ENCODE measurements at places on chromosomes 1 and 21. TPM values are rescaled to one million over a fixed set of nuclear protein-coding genes. Genes with fewer than 3 reads are reported as not detected.

AMY2B gene
- total RNA-seq, result 5.3 TPM

- no peak for DNase-seq
These were observed 48.2 kb downstream of the ELK4 start for GRCh38 chr1:205583461-205584130.

TRIM67 gene
- not detected for total RNA-seq

DNA sequence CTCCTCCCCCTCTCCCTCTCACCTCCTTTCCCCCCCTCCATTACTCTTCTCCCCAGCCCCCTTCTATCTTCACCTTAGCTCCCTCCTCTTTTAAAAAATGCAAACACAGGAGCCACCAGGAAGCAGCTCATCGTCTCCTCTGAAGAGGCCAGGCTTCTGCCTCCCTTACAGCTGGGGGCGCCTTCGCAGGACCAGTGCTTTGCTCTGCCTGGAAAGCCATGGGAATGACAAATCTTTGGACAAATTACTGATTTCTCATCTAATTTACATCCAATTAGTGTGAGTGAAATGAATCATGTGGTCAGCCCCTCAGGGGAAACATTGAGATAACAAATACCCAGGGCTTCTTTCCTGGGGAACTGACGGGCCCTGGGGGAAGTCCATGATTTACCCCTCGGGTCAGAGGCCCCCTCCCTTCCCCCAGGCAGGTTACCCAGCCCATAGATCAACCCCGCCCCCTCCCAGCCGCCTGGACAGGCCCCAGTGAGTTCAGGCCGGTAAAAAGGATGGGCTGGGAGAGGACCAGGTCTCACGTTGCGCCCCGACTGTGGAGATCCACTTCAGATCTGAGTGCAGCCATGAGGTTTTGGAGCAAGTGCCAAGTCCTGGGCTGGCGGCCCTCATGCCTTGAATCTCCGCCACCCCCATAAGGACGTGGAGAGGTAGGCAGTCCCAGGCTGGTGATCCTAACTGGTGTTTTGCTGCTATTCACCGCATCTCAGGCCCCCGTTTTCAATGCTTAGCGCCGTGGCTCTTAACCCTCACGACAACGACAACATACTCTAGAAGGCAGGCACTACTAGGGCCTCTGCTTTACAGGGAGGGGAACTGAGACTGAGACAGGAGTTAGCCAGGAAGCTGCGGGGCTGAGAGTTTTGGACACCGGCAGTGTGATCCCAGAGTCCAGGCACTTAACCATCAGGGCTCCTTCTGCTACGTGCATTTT is 300.8 kb downstream of the RRAGC start:
- peak; percentile 33 for DNase-seq

DNA sequence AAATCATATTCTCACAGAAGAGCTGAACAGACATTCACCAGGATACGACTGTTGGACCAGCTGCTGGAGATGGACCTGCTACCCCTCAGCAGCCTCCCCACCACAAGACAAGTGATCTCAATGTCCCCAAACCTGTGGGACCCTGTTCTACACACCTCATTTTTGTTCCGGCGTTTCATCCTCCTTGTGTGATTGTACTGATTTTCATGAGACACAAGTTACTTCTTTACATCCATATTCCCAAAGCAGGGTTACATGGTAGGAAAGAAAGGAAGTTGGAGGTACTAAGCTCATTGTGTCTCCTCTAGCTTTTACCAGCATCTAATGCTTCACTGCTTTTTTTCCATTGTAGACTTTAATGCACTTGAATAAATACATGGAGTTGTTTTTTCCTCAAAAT is 8.7 kb downstream of the ADAMTS1 start:
- no peak for DNase-seq

C1orf21 gene
- 4.1 TPM for total RNA-seq

GRCh38 chr1:99051611-99052283 is 47.1 kb upstream of the PLPPR5 start:
- no peak for DNase-seq

GRCh38 chr1:15663925-15664324 is 20.2 kb upstream of the PLEKHM2 start:
- DNase-seq, result no peak
